CD4-positive, alpha-beta T cell treated with Interleukin-4 for 1 hour (primary cell): ENCODE measurements at places on chromosomes 2 and 18.

GRCh38 chr2:200873560-200873959 is 9.1 kb upstream of the CLK1 start:
- no peak for DNase-seq

GRCh38 chr2:205650931-205651330 is 31.4 kb upstream of the NRP2 start:
- no peak for DNase-seq

DNA sequence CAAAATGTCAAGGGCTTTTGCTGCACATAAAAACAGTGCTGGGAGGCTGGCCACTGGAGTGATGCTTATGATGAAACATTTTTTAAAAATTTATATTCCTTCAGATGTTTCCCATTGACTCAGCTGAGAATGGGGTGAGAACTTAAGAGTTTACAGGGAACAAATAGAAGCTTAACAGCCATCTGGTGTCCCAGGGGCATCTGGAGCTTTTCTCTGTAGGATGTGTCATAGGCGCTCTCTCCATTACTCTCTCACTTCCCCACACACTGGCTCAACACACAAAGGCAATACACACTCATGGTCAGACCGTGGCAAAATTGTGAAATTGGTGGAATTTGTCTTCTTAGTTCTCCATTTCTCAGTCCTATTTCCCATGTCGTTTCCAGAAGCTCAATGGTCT is 783.1 kb upstream of the LRRTM1 start:
- no peak for DNase-seq

DNA sequence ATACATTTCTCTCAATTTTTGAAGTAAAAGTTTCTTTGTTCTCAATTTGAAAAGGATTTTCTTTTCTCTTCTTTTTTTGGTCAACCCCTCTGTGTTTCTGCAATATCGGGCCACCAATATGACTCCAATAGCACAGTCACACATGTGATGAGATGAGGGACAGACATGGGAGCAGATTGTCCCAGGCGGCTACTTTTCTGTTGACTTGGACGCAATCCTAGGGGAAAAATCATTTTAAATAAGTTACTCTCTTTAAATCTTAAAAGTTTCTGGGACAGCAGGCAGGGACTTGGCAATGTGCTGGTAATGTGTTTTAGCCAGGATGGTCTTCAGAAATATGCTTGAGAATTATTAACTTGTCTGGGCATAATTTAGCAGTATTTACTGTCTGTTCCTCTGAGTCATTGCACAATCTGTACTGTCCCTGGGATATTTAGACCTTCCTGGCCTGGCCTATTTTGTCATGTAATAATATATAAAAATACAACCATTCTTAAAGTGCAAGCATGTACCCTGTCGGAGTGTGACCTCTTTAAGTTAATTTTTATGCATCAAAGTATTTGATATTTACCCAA is 388.5 kb upstream of the FANCL start:
- DNase-seq = no peak

- no peak for DNase-seq
Observed at GRCh38 chr2:144170179-144170578, 349.7 kb downstream of the ZEB2 start.
